ENCODE measurements at places on chromosomes 2 and 18.

- no peak for DNase-seq
These were observed 17.8 kb upstream of the KLF7 start for GRCh38 chr2:207183506-207183905.

DNA sequence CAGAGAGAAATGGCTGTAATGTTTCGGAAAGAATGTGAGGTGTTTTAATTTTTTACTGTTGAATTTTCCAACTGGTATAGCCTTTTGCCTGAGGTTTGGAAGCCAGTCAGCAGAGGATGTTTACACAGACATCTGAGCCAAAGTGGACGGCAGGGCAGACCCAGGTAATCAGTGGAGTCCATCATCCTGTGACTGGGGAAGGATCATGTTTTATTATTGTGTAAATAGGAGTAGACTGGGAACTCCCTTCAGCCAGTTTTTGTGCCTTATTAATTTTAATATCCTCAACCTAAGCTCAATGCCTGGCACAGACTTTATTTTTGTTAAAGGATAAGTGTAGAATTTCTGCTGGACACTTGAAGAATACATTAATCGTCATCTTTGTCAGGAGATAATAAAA, 142.0 kb upstream of the GAREM1 start:
- no peak for DNase-seq

- DNase-seq = no peak
These were observed 56.3 kb downstream of the SRBD1 start for GRCh38 chr2:45554742-45555140.

DNA sequence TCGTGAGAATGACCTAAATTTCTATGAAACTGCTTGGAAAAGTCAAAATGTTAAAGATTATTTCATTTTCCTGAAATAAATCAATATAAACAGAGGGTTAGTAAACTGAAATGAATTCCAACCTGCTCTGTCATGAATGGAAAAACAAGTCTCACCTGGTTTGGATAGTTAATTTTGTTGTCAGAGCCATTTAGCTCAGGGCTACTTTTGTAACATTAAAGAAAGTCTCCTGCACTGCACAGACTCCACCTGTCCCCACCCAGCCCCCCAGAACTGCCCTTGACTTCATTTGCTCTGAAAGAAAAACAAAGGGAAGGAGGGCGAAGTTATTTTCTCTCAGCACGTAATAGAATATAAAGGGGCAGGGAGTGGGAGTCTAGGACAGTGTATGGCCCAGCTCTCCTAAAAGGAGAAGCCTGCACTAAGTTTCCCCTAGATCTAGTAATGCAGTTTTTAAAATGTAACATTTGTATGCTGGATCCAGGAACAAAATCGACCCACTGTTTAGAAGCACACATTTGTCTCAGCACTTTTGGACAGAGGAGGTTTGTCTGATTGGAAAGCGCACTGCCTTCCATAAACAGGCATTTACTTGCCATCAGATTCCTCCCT, 54.2 kb upstream of the ACSL3 start:
- DNase-seq = no peak

DNA sequence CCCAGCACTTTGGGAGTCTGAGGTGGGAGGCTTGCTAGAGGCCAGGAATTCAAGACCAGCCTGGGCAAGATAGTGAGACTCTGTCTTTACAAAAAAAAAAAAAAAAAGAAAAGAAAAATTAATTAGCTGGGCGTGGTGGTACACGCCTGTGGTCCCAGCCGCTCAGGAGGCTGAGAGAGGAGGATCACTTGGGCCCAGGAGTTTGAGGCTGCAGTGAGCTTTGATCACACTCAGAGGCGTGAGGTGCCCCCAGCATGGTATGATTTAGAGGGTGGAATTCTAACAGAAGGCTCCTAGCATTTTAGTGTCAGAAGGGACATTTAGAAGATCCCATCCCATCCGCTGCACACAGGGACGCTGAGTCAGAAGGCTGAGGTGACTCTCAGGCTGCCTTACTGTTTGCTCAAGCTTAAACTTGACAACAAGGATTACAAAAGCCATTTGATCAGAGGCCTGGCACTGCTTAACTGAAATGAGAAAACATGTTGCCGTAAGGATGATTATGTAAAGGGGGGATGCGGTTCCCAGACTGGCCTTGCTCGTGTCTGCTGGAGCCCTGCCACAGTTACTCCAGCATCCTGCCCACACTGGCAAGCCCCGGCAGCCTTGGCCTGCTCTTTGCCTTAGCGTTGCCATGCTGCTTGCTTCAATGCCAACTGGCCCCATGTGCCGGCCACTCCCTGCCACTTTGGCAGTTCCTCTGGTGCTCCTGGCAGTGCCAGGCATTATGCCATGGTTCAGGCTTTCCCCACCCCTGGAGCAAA, 45.6 kb upstream of the SLC1A4 start:
- DNase-seq = no peak

DNA sequence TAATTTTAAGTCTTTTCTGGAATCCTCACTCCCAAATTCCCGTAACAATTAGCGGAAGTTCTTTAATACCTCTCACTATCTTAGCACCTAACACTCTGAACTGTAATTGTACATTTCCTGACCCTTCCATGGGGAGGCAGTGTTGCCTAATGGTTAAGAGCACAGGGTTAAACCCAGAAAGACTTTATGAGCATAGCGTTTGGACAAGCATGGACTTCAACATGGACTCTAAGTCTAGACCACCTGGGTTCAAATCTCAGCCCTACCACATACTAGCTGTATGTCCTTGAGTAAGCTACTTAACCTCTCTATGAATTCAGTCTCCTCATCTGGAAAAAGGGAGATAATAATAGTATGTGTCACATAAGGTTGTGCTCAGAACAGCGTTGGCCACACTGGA, 13.0 kb downstream of the ANTXR1 start:
- peak; percentile 34 for DNase-seq

DNA sequence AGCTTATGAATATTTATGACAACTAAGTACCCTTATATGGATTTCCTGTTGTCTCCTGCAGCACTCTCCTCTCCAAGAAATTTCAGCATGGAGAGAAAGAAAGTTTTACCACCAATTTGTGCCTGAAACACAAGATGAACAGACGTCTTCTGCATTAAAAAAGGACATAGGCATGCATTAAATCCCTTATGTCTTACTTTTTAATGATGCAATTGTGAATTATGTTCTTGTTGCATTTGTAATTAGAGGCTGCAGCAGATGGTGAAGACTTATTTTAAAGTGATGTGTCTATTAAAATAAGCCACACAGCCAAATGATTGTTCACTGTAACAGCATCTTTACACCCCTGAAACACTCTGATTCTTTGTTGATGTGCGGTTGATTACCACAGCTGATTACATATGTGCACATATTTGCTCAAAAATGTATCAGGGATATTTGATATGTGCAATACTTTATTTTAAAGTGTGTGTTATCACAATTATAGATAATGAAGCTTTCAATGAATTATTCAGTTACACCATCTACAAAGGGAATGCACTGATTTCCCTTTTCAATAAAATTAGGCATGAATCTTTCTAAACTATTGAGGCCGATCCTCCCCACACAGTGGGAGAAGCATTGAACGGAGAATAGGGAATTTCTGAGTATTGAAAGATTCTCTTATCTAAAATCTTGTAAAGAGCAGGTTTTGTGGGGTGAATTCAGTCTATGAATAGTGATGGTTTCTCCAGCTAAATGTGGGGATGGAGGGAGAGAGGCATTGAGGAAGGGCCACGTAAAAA, 585.1 kb downstream of the SLC4A3 start:
- DNase-seq = no peak

- no peak for DNase-seq
These were observed 146.3 kb downstream of the LAMA3 start for GRCh38 chr18:23835506-23835905.
